ENCODE measurements at places on chromosomes 4 and X.
A peak's percentile ranks its signal among the peaks of the same experiment; 100 is the strongest.

DNA sequence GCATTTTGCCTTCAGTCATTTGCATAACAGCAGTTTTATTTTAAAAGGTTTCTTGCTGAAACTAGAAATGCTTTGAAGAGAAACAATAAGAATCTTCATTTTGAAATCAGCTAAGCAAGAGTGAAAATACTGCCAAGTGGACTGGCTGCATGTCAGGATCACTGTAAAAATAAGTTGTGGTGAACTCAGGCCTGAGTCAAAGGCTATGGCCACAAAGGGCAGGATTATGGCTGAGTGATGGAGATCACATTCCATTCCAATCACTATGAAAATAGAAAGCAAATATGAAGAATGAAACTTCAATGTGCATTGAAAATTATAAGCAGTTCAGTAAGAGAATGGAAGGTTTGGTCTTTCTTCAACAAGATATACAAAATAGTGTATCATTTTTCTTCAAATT is 224.5 kb downstream of the PCDH18 start:
- DNase-seq: no peak

GRCh38 chrX:1909419-1910206 is 294.8 kb downstream of the ASMT start:
- DNase-seq: no peak

DNA sequence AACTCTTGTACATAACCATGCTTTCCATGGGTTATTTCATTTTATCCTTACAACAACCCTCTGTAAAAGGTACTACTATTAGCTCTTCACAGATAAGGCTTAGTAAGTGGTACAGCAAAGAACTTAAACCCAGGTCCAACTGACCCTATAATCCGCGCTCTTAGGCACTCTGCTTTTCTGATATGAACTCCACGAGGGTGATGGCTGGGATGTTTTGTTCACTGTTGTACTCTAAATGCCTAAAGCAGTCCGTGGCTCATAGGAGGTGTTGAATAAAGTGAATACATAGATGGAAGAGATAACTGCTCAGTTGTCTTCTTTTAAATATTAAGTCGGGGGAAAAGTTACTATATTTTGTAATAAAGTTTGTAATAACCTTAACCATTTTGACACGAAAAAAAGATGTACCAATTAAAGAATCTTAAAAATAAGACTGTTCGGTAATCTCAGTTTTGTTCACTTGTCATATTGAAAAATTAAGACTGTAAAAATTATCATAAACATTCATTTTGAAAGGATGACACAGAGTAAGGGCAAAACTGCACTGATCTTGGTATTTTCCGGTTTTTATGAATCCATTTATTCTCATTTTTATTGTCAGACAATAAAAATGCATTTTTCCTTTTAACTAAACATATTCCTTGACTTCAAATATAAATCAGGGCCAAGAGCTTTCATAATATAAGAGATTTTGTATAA is 166.5 kb downstream of the FBXW7 start:
- no peak for DNase-seq

- no peak for DNase-seq
Observed at GRCh38 chr4:25437926-25438325, 60.9 kb downstream of the ANAPC4 start.

DNA sequence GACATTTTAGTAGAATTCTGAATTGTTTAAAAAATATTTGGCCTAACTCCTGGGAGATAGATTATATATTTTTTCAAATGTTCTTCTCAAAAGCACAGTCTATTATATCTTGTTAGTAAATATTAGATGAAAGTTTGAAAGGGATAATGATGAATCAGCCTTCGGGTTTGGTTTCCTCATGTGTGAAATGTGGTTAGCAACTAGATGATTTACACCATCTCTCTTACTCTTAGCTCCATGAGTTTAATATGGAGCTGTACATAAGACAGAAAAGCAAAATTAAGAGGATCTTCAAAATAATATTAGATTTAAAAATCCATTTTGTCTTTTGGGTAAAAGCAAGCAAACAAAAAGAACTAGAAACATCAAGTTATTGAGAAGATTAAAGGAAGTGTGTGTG is 120.8 kb upstream of the SFRP2 start:
- no peak for DNase-seq

GRCh38 chr4:138845054-138845453 is 170.5 kb upstream of the NOCT start:
- DNase-seq: no peak

- no peak for DNase-seq
Observed at GRCh38 chr4:24858026-24858425, 54.8 kb downstream of the CCDC149 start.

DNA sequence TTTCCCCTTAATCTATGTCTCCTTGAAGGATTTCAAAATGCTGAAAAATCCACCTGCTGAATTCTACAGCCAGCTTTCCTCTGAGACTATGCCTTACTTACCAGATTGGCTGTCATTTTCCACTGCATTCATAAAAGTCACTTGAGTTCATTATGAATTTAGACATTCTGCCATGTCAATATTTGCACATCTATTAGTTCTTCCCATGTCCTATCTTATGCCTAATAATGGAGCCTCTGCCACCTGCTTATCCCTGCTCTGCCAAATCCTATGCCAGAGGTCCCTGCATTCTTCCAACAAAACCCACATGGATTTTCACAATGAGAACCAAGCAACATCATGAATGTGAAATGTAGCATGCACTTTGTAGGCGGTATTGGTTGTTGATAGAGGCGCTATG is 42.6 kb downstream of the GASK1B start:
- DNase-seq: no peak

DNA sequence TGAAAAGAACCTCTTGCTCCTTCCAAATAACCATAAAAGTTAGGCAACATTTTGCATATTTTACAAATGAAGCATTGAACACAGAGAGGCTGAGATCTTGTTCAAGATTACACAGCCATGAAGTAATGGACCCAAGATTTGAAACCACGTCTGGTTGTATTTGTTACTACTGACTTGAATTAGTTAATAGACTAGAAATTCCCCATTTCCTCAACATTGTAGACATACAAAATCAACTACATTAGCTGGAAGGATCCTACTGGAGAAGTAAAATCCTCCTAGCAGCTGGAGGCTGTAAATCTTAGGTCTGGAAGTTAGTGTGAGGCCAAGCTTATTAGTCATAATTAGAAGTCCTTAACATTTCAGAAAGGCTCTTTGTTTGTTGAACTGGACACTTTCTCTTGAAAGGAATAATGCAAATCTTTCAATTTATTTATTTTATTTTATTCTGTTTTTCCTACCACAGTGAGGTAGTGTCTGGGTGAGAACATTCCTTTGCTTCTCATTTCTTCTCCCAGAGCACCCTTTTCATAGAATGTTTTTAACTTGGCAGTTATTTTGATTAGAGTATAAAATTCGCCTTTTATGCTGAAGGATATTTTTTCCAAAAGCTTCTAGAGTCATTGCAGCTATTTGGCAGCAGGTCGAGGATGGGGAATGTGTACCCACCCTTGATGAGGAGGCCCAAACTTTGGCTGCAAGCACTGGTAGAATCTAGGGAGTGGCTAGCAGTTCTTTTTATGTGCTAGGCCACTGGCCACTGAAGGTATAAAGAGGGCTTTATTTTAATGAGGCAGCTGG is 62.0 kb upstream of the CLNK start:
- DNase-seq: no peak

- DNase-seq: no peak
Observed at GRCh38 chr4:83174844-83175414, 60.4 kb upstream of the PLAC8 start.

- no peak for DNase-seq
Observed at GRCh38 chr4:113785781-113786180, 24.2 kb upstream of the CAMK2D start.

- no peak for DNase-seq
Observed at GRCh38 chrX:46959101-46959500, 46.9 kb downstream of the JADE3 start.

DNA sequence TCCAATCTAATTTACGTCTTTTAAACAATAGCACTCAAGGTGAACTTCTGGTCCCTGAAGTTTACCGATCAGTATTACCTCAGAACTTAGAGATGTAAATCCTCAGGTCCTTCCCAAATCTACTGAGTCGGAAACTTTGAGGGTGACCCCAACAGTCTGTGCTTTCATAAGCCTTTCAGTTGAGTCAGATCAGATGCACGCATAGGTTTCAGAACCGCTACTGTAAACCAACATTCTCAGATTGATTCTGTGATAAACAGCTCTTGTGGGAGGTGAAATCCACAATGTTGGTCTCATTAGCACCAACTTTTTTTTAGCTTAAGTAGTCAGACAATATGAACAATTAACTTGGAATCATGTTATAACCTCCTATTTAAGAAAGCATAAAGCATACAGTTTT is 86.0 kb downstream of the WWC2 start:
- no peak for DNase-seq

DNA sequence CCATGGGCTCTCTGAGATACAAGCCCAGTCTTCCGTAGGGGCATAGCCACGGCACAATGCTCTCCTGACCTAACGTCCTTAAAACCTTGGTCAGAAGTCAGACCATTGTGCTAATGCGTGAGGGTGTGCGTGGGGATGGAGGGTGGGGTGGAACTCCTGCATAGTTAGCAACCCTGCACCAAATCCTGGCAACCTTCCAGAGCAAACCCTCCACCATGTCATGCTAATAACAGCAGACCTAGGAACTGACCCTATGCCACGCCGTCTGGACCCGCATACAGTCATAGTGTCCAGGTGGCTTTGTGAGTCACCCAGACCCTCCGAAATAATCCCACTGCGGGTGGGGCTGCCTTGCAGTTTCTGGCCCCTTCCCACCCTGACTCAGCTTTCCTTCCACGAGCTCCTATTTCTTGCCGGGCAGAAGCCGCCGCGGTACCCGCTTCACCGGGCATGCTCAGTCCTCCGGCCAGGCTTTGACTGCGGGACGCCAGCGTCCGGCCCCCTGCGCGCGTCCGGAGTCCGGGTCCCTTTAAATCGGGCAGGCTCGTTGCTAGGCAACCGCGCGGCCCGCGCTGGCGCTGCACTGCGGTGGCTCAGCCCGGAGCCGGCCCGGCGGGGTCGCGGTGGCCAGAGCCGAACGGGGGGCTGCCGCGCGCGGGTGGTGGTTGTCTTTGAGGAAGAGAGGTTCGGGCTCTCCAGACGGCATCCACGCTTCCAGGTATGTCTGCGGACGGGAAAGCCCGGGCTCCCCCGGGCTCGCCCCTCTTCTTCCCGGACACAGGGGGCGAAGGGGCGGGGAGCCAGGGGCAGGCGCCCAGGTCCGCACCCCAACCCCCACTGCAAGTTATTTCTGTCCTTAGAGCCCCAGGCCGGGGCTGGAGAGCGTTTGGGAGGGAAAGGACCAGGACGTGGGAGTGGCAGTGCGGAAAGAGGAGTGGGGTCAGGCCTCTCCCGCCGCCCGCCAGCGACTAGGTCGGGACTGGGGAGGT is at the start of gene CCDC160:
CCDC160 (plus strand) TSS at position 557 of the 989 bp plus-strand sequence. CDS start 7,619 bp downstream, outside the sequence.
- peak; percentile 4 for DNase-seq

- DNase-seq: no peak
Observed at GRCh38 chr4:98794565-98795205, 134.2 kb downstream of the EIF4E start.

- no peak for DNase-seq
Observed at GRCh38 chr4:94127707-94128328, 79.8 kb upstream of the SMARCAD1 start.

DNA sequence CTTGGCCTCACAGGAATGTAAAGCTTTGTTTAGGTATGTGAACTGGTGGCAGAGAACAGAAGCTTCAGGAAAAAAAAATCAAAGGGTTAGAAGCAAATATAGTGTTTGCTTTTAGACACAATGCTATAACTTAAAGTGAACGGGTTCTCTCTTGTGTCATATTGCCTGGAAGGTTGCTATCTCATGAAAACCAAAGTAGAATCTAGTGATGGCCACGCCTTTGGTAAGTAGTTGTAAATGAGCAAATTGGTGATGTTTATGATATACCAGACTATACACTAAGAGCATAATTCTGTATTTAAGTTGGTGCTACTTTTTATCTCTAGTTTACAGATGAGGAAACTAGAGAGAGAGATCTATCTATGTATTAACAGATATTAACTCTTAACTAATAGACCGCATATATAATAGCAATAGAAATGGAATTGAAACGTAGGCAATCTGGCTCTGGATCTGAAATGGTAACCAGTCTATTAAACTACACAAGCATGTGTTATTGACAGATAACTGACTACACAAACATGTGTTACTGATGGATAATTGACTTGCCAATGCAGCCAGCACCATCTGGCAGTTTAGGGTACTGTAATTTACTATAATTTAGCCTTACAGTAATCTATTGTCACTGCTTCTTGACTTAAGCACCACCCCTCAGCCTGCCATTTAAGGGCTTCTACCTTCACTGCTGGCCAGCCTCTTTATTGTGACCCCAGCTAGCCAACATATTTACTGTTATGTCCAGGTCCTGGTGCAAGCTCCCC is 40.8 kb downstream of the HCCS start:
- no peak for DNase-seq

DNA sequence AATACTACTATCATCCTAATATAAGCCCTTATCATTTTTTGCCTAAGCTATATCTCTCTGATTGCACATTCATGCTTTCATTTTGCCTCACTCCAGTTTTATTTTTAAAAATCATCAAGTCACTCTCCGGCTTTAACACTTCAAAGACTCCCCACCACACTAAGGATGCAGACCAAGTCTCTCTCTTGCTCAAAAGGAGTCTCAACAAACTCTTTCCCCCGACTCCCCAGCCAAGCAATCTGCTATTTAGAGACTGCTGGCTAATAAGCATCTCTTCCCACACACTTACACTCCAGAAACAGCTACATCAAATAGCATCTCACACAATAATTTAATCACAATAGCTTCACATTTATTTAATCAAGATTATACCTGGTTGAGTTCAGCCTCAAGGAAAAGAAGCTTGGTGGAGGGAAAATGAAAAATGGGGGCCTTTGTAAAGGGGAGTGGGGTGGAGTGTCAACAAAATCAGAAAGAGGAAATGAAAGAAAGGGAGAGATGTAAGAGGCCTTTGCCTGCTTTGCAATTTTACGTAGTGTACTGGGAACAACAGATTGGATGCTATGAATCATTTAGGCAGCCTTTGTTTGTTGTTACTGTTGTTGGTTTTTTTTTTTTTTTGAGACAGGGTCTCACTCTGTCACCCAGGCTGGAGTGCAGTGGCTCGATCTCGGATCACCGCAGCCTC is 104.1 kb upstream of the MCF2 start:
- no peak for DNase-seq

DNA sequence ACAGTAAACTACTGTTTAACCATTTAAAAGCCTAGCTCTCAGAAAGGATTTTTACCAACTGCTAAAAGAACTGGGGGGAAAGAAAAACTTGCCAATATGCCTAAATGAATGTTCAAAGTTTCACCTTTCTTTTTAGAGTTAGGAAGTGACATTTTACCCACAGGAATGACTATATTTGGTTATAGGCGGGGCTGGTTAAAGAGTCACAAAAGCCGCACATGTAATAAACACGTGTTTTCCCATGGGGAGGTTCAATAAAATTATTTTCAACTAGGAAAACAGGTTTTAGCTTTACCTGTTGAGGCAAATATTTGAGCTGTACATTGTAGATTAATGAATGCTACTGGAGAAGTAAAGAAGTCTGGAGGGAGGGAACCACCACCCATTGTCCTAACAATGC is 41.6 kb upstream of the UGDH start:
- DNase-seq: no peak

DNA sequence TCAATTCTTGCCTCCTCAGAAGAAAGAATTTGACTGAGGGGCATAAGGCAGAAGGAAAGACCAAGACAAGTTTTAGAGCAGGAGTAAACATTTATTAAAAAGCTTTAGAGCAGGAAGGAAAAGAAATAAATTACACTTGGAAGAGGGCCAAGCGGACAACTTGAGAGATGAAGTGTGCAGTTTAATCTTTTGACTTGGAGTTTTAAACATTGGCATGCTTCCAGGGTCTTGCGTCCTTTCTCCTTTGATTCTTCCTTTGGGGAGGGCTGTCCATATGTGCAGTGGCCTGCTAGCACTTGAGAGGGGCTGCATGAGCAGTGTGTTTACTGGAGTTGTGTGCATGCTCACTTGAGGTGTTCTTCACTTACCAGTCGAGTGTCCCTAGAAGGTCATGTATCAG is 275.8 kb upstream of the IL1RAPL1 start:
- DNase-seq: no peak
